Left renal cortex interstitium (tissue), 4 donors: ENCODE measurements at places on chromosomes 3 and 15. TPM values are rescaled to one million over a fixed set of nuclear protein-coding genes. Genes with fewer than 3 reads are reported as not detected.

DNA sequence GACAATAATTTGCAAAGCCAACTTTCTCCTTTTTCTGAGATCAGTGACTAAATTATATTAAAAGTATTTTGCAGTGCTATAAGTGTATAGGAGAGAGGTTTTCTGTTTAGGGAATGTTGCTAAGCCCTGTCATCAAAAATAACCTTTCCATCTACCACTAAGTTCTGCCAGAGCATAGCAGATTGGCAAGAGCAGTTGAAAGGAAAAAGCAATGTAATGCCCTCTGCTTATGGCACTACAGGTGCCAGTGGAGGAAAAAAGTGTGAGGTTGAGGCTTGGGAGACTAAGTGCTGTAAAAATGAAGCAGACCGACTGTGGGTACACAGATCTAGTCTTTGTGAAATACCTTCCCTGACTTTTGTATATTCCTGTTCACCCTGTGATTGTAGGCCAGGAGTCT lies 11.5 kb downstream of the FILIP1L start:
- DNase-seq: no peak

The FBXO45 gene
- 16.6 TPM for polyA plus RNA-seq

The LMAN1L gene
- not detected for polyA plus RNA-seq

GRCh38 chr3:159265705-159266104 lies 463.9 kb downstream of the MFSD1 start:
- no peak for DNase-seq

DNA sequence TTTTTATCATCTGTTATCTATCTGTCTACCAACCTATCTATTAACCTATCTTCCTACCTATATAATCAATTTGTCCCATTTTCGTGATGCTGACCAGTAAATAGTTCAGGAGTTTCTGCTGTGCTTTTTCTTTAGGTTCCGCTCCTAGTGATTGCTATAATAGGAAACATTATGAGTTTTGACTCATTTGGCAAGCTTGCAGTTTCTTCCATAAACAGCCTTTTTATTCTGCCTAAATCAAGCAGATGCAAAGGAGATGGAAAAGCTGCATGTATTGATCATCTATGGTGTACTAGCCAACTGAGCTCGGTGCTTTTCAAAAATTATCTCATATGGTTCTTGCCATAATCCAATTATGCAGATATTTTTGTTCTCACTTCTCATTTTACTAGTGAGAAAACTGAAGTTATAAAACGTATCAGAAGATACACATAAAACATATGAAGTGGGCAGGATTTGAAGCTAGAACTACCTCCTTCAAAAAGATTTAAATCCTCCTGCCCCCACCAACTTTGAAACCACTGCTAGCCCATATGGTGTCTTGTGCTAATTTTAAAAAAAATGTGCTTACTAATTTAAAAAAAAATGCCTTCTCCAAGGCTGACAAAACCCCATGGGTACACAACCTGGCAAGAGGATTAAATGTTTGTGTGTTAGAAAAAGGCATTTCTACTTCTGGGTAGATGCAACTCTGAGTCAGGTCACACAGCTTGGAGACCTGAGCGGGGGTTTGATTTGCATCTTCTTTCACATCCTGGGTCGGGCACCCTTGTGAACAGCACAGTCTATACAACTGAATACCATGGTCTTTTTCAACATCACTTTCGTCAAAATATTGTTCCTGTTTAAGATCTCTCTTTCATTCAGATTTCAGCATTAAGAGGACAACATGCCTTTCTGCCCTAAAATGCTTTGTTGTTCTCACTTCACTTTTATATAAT lies 267.0 kb downstream of the CHL1 start:
- DNase-seq: no peak

The PDCD7 gene
- polyA plus RNA-seq: 32.0 TPM

DNA sequence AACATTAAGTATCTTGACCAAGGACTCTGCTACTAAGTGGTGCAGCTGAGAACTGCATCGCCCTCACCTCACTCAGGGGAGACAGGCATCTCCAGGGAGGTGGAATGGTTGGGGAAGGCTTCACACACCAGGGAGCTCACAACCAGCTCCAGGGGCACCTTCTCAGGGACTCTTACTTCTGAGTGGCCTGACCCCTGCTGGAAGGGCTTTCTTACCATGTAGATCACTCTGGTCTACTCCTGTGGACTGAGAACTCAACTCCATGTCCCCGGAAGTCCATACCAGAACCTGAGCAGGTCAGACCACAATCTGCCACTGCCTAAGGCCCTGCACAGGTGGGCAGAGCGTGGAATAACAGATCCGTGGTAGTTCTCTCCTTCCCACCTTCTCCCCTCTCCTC lies 140.5 kb downstream of the TLE3 start:
- DNase-seq: no peak

The ISLR gene
- polyA plus RNA-seq: 94.5 TPM

DNA sequence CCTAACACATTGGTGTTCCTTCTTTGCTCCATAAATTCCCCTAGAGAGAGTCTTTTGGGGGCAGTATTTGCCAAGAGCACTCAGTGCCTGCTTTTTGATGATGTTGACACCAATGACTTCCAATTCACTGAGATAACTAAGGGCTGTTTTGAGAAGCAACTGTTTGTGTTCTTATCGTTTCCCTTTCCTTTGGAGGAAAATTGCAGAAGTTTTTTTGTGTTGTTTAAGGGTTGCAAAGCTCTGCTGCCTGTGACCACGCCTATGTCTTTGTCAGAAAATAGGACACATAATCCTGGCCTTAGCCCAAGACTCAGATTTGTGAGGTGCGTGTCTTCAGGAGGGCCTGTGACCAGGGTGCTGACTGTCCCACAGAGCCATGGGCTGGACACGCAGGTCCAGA lies 99.6 kb downstream of the FAM43A start:
- DNase-seq: no peak

- no peak for DNase-seq
Measured at GRCh38 chr3:146035366-146035765, 125.6 kb downstream of the PLOD2 start.

- no peak for DNase-seq
Measured at GRCh38 chr15:89090791-89091626, 2.8 kb downstream of the ABHD2 start.

The HPS3 gene
- 32.2 TPM for polyA plus RNA-seq

The LINGO1 gene
- polyA plus RNA-seq: 16.2 TPM

DNA sequence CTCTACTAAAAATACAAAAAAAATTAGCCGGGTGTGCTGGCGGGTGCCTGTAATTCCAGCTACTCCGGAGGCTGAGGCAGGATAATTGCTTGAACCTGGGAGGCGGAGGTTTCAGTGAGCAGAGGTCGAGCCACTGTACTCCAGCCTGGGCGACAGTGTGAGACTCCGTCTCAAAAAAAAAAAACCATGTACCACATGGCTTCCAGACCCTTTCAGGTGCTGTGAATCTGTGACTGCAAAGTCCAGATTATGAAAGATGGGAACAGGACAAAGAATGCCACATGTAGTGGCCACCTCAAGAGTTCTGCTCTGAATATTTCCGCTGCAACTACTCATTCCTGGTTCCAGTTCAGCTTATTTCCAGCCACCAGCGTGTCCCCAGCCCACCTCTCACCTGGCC lies 8.4 kb upstream of the DCAF1 start:
- DNase-seq: no peak

The SEMA6D gene
- 36.1 TPM for polyA plus RNA-seq

- no peak for DNase-seq
Measured at GRCh38 chr15:92336419-92336987, 57.2 kb upstream of the ST8SIA2 start.

GRCh38 chr3:31962801-31963205 lies 18.3 kb downstream of the OSBPL10 start:
- no peak for DNase-seq

DNA sequence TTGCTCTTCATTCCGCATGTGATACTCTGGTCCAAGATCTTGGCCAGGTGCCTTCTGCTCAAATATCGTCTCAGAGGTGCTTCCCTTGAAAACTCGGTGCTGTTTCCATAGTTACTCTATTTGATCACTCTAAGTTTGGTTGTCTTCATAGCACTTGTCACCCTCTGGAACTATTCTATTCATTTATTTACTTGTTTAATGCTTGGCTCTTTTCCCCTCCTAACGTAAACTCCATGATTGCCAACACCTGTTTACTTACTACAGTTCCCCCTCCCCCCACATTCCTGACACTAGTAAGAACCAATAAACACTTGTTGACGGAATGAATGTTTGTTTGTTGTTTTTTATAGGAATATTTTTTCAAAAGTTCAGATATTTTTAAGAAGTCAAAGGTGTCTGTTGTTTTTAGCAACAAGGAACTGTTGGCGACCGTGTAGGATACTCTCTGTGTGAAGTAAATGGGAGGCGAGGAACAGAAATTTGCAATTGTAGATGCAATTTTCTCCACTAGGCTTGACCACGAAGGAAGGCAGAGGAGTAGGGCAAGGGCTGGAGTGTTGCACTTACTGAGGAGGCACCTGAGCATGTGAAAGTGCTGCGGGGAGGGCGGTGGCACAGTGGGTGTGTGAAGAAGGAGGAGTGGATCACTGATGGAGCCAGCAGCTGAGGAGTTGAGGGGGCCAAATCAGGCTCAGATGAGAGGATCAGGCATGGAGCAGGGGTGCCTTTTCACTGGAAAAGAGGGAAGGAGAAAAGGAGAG lies 48.4 kb downstream of the MOBP start:
- no peak for DNase-seq

GRCh38 chr3:43789028-43789427 lies 98.3 kb downstream of the ABHD5 start:
- no peak for DNase-seq

The GOLGA8M gene
- 2.4 TPM for polyA plus RNA-seq
